Myocyte (in vitro differentiated cells): ENCODE measurements at places on chromosomes 1 and 21. TPM values are rescaled to one million over a fixed set of nuclear protein-coding genes. Genes with fewer than 3 reads are reported as not detected.
A peak's percentile ranks its signal among the peaks of the same experiment; 100 is the strongest.

DTL gene
- 0.78 and 1.2 TPM in 2 replicates for total RNA-seq

NPHS2 gene
- not detected in 2 replicates for total RNA-seq

LCE3D gene
- total RNA-seq, result not detected in 2 replicates

TMOD4 gene
- 0.35 and 0.47 TPM in 2 replicates for total RNA-seq

CRNN gene
- total RNA-seq, result not detected in 2 replicates

OXCT2 gene
- total RNA-seq, result 0.16 and 0.88 TPM in 2 replicates

LCE6A gene
- total RNA-seq, result not detected in 2 replicates

EVI5 gene
- 13.6 and 16.9 TPM in 2 replicates for total RNA-seq

MEGF6 gene
- total RNA-seq, result 0.13 and 0.16 TPM in 2 replicates

RYR2 gene
- 0.16 TPM in 1 of 2 replicates, not detected in the other for total RNA-seq

GRCh38 chr1:10629816-10630571, 155.2 kb downstream of the PEX14 start:
- no peak for DNase-seq

GRCh38 chr1:97351846-97352245, 569.0 kb downstream of the DPYD start:
- no peak for DNase-seq

GRCh38 chr1:231020139-231020601, 19.9 kb downstream of the FAM89A start:
- DNase-seq, result peak; percentile 8

GRCh38 chr1:161225534-161226319, at the start of gene TOMM40L:
Gene TOMM40L, plus strand, starts transcription at chr1:161226060. Its CDS starts 430 bp downstream, at chr1:161226490.
- DNase-seq, result peak; percentile 100

- DNase-seq, result no peak
Observed at GRCh38 chr1:210344706-210345105, 16.0 kb downstream of the HHAT start.

DNA sequence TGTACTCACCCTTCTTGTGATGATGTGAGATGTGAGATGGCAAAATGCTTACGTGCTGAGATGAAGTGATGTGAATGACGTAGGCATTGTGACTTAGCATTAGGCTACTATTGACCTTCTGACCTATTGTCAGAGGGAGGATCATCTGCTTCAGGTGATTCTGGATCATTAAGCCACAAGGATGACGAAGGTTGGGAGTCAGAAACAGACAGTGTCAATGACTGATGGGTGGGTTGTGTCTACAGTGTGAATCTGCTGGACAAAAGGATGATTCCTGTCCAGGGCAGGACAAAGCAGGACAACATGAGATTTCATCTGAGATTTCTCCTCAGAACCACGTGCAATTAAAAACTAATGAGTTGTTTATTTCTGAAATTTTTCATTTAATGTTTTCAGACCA, 129.0 kb downstream of the GABPA start:
- DNase-seq, result no peak

- no peak for DNase-seq
Observed at GRCh38 chr1:86352086-86352485, 44.0 kb downstream of the ODF2L start.

- no peak for DNase-seq
Observed at GRCh38 chr1:185284533-185285276, 32.3 kb downstream of the IVNS1ABP start.

DNA sequence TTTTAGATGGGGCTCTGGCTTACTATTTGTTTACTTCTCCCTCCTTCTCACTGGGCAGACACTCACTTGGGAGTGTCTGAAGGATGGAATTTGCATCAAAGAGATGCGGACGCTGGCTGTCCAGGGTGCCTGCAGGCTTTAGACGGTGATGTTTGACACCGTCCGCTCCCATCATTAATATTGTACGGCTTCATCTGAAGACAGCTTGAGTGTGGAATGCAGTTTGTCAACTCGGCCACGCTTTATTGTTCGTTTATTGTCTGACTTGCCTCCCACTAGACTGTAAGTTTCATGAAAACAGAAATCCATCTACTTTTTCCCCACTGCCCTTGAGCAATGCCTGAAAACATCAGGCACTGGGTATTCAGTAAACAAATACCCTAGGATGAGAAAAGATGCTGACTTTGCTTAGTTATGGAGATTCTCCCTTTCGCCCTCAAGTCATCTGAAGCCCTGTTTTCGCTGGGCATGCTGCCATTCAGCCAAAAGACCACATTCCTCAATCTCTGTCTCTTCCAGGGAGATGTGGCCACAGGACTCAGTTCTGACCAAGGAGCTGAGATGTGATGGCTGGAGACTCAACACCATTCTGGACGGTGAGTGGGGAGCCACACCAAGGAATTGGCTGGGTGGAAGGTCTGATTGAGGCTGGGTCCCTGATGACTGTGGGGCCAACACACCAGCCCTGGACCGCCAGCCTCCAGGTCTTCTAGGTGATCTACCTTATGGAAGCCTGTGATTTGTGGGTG, 87.6 kb downstream of the BCAR3 start:
- no peak for DNase-seq

GRCh38 chr1:58082596-58082995, 463.9 kb downstream of the OMA1 start:
- DNase-seq, result no peak

- DNase-seq, result no peak
Observed at GRCh38 chr1:78045563-78045925, 222 bp upstream of the GIPC2 start.

- DNase-seq, result no peak
Observed at GRCh38 chr1:62064829-62065407, 129.7 kb upstream of the L1TD1 start.

GRCh38 chr1:78069784-78070183, 24.0 kb downstream of the GIPC2 start:
- no peak for DNase-seq

- no peak for DNase-seq
Observed at GRCh38 chr1:172447641-172448040, 3.8 kb upstream of the PIGC start.

GRCh38 chr1:67367370-67368045, 59.8 kb downstream of the IL12RB2 start:
- peak; percentile 62 for DNase-seq

GRCh38 chr1:94326329-94326728, 88.9 kb upstream of the ARHGAP29 start:
- DNase-seq, result peak; percentile 25

- no peak for DNase-seq
Observed at GRCh38 chr1:2587071-2587859, 688 bp downstream of the PRXL2B start.

DNA sequence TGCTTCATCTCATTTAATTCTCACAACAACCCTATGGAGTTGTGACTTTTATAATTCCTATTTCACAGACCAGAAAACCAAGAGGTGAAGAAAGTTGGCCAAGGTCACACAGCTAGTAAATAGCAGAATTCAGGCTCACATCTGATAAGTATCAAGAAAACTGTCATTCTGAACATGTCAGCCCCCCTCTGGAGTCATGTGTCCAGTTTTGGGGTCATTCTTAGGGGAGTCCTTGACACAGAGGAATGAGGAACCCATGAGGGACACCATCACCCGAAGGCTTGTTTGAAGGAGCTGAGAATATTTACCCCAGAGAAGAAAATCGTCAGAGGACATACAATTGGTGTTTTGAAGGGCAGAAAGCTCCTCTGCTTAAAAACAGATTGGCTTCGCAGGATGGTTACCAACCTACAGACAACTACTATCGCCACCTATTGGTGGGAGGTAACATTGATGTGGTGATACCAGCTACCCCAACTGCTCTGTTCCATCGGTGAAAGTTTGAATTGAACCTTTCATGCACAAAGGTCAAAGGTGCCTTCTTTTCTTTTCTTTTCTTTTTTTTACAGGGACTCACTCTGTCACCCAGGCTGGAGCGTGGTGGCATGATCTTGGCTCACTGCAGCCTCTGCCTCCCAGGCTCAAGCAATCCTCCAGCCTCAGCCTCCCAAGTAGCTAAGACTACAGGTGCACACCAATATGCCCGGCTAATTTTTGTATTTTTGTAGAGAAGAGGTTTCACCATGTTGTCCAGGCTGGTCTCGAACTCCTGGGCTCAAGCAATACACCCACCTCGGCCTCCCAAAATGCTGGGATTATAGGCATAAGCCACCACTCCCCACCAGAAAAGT, 31.3 kb downstream of the NCMAP start:
- DNase-seq, result peak; percentile 48

- DNase-seq, result no peak
Observed at GRCh38 chr1:105485207-105485606, 1571.3 kb upstream of the PRMT6 start.

DNA sequence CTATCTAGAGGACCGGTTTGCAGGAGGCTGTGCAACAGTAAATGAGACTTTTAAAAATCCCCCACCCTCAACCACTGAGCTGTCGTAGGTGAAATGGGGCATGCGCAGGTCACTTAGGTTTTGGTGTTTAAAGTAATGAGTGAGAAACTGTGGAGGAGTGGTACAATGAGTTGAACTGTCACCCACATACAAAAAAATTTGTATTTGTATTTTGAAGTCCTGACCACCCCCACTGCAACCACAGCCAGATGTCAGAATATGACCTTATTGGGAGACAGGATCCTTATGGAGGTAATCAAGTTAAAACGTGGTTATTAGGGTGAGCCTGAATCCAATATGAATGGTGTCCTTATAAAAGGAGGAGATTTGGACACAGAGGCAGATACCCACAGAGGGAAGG, 1.6 kb upstream of the IRF6 start:
- DNase-seq, result no peak

- DNase-seq, result peak; percentile 76
Observed at GRCh38 chr1:8094481-8095241, 68.6 kb upstream of the ERRFI1 start.
